ENCODE measurements at places on chromosomes 16 and 17.

GRCh38 chr16:58563775-58564174, 48.5 kb downstream of the SETD6 start:
- DNase-seq: no peak

DNA sequence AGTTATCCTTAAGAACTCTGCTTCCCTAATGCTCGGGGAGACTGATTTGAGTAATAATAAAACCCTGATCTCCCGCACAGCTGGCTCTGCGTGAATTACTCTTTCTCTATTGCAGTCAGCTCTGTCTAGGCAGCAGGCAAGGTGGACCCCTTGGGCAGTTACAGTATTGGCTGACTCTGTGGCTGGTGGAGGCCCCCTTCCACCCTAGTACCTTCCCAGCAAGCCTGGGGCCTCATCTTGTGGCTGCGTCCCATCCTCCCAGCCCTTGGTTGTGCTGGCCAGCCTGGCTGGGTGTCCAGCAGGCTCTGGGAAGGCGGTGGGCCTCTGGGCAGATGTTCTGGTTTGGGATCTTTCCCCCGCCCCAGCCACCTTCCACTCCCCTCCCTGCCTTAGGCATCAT, 44.5 kb downstream of the CFAP20 start:
- DNase-seq: no peak

DNA sequence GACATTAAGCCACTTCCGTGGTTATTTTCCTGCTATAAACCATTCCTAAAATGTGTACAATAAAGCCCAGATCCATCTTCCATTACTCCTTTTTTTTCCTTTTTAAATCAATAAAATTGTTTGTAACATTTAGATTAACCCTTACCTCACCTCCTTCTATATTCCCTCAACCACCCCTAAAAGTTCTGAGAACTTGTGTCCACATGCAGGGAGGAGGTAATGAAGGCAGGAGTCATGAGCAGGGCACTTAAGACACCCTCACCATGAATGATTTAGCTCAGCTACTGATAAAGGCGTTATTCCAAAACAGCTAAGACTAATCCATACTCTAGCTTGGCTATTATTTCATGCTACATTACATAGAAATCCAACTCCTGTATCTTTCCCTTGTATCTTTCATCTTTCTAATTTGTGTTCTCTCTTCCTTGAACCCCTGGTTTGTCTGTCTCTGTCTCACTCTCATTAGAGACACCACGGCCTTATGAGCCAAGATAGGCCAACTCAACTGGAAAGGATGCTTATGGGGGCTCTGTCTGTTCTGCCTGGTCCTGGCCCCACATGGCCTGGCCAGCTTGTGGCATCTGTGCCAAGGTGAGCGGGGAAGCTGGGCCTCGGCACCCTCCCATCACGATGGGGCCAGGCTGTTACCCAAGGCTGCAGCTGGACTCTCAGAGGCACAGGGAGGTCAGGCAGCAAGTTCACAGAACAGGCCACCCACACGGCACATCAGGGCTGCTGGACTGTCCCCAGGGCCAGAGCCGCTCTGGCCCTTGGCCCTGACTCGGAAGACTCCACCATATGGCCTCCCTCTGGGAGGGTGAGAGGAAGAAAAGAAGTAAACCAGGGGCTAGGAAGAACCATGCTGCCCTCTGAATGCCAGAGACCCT, 294.4 kb downstream of the SOX9 start:
- no peak for DNase-seq

GRCh38 chr16:27803775-27804549, 254.0 kb downstream of the KATNIP start:
- no peak for DNase-seq

DNA sequence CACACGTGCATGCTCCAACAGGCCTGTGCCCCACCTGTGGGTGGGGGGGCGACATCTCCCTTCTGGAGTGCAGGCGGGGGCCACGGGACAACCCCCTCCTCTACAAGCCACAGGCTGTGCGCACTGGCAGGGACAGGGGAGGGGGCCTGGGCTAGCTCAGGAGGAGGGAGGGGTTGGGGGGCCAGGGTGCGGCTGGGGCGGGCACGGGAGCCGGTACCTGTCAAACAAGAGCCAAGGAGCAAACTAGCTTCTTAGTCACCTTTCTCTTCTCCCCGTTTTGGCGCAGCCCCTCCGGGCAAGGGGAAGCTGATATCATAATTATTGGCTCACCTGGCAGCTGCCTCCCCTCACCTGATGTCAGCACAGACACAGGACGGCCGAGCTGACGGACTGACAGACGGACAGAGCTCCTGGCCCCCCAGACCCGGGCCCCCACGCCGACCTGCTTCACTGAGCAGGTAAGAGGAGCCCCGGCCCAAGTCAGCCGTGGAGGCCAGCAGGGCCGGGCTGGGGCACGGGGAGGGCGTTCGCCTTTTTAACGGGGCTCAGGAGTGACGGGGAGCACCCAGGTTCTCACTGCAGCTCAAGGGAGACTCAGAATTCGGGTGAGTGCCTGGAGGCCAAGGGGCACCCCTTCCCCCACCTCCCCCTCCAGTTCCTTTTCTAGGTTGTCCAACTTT, at the start of gene FOXN1:
TSS of gene FOXN1 (plus strand) at position 363 of the 680 bp plus-strand sequence. CDS start 17,622 bp downstream, outside the sequence.
- DNase-seq: no peak

- DNase-seq: peak; percentile 82
These were observed 54.1 kb downstream of the XYLT1 start for GRCh38 chr16:17416461-17417311.

- no peak for DNase-seq
These were observed 38.7 kb upstream of the DNAH9 start for GRCh38 chr17:11559601-11560000.

DNA sequence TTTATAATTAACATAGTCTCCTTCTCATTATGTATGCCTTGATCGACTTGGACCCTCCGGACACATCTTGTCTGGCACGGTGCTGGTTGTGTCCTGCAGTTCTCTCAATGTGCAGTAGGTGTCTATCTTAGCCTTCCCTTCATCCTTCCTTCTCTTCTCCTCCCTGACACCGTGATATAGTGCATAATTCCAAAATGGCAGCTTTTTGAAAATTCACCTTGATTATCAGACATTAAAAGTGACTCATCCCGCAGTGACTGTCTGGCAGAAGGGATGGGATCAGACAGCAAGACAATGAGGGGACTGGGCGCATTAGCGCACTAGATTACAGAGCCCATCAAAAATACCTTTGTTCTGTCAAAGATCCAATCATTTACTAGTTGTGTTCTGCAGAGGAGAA, 70.0 kb upstream of the PMFBP1 start:
- peak; percentile 31 for DNase-seq

GRCh38 chr17:78316867-78317789, 42.7 kb downstream of the SOCS3 start:
- DNase-seq: no peak

DNA sequence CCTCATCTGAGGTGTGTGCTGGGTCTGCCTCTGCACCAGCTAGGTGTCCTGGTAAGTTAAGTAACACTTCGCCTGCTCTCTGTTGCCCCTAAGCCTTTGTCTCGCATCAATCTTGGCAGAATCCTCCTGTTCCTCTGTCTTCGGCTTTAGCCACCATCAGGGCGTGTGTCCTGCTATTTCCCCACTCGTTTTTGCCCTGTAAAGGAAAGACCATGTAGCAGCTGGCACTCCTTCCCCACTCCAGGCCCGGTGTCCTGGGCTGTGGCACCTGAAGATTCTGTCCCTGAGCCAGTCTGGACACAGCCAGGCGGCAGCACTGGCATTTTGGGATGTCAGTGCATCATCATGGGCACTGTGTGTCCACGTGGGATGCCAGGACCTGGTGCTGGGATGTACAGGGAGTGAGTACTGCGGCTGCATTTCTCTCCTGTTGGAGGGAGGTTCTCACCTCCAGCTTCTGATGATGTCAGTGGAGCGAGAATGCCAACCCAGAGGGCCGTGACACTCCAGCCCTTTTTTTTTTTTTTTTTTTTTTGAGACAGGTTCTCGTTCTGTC, 26.2 kb upstream of the FOXK2 start:
- DNase-seq: no peak

- no peak for DNase-seq
These were observed 234.6 kb upstream of the MON1B start for GRCh38 chr16:76956394-76956793.

GRCh38 chr17:68674029-68674925, 73.1 kb upstream of the FAM20A start:
- DNase-seq: no peak

- no peak for DNase-seq
These were observed 446 bp upstream of the PSMD11 start for GRCh38 chr17:32443827-32444300.

DNA sequence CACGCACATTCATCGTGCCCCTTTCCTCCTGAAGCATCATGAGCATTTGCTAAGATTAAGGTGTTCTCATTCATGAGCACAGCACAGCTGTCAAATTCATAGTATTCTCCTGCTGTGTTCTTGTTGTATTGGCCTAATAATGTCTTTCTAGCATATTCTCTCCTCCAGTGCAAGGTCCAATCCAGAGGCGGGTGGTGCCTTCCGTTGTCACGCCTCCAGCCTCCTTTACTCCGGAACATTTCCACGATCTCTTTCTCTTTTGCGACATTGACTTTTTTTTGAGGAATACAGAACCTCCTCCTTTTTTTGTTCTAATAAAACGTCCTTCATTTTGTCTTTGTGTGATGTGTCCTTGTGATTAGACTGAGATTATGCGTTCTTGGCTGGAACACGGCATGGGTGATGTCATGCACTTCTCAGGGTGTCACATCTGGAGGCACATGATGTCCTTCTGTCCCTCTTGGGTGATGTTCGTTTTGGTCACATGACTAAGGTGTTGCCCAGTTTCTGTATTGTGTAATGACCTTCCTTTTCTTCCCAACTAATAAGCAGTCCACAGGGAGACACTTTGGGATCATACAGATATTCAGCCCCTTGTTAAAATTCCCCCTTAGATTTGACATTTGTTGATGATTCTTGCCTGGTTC, 66.3 kb downstream of the CLEC16A start:
- DNase-seq: no peak

All from MM.1S (cell line).